ENCODE measurements at places on chromosomes 16 and 17.

DNA sequence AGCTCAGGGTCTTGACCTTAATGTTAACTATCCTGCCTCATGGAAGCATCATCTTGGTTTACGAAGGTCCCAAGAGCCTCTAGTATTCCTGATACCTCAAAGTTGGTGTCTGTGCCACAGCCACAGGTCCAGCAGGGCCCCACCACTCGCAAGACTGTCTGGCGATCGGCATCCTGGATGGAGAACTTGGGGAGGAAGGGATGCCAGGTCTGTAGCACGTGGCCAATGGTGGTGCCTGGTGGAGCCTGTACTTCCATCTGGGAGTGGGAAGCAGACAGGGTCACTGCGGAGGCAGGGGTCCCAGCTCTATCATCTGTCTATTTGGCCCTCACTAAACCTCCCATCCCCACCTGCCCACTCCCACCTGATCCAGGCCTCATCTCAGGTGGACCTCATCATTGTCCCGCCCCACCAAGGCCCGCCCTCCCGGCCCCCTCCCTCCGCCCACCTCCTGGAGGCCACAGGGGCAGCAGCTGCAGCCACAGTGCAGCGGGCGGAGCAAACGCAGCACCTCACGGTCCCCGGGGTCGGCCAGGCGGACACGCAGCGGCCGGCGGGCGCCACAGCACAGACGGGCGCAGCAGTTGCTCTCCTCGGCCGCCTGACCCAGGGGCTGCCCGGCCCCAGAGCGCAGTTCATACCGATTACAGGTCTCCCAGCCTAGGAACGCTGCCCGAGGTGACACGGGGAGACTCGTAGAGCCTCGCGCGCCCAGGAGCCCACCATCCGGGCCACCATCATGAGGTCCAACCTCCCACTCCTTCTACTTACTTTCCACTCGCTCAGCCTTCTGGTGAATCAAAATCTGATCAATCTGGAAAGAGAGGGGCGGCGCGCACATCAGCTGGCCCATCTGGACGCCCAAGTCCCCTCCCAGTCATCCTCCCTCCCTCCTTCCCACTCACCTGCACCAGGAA is 1.4 kb downstream of the PLSCR3 start:
- no peak for DNase-seq

DNA sequence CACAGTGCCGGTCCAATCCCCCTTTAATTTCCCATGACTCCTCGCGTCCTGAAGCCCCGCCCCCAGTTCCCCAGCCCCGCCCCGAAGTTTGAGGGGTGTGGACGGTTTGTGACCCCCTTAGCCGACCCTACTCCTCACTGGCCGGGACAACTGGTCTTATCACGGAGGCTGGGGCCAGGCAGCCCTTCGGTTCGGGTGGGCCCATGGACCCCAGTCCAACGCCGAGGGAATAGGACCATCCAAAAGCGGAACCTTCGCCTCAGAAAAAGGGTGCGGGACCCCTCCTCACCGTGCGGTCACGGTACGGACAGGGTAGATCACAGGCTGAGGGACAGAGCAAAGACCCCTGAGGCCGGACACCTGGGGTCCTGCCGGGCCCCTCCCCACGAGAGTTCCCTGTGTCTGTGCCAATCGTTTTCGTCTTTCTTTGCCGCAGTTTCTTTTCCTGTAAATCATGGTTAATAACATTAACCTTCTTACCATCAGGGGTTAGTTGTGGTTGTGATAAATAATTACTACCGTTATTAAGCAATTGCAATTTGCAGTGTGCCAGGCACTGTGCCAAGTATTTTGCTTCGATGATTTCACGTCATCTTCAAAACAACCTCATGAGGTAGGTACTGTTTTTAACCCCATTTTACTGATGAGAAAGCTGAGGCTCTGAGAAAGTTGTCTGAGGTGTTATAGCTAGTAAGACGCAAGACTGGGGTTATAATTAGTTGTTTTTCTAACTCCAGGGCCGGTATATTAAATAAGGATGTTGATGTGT is 543 bp downstream of the TMUB2 start:
- no peak for DNase-seq

DNA sequence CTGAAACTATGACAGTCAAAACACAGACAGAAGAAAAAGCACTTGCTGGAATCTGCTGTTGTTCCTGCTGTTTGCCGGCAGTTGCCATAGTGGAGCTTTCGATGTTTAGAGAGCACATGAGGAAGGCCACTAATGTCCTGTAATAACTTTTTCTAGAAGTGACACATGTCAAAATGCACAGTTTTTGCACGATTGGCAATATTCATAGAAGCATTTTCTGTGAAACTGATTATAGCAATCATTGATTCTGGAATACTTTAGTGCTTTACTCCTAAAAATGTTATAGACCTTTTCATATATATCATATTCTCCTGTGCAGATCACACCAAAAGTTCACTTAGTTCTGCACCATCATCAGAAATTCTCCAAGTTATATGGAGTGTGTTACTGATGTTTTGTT is 407.0 kb upstream of the SOX9 start:
- no peak for DNase-seq

GRCh38 chr17:7437950-7438614 is 1.2 kb upstream of the FGF11 start:
- no peak for DNase-seq

GRCh38 chr16:87958632-87959031 is 7.4 kb downstream of the BANP start:
- DNase-seq: no peak

GRCh38 chr17:27986805-27987684 is 55.4 kb upstream of the NLK start:
- DNase-seq: no peak

GRCh38 chr17:46720408-46720807 is 98.1 kb downstream of the WNT3 start:
- no peak for DNase-seq

DNA sequence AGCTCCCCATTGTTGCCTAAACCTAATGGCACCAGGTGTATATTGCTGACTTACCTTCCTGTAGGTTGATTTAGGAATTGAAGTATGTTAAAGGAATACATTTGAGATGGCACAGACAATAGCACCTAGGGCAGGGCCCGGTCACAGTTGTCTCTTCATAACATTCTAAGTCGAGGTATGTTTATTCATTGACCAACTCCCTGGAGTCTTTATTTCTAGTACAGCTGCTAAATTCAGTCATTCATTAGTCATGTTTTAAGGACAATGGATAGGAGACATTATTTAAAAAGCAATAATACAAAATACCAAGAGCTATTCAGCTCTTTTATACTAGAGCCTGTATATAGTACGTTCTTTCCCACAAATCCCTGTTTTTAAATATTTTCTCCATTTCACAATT is 369.5 kb upstream of the HSBP1 start:
- no peak for DNase-seq

- no peak for DNase-seq
These were observed 643.7 kb downstream of the MAF start for GRCh38 chr16:78956859-78957258.

- no peak for DNase-seq
These were observed 78.3 kb downstream of the CBLN1 start for GRCh38 chr16:49203361-49203760.

DNA sequence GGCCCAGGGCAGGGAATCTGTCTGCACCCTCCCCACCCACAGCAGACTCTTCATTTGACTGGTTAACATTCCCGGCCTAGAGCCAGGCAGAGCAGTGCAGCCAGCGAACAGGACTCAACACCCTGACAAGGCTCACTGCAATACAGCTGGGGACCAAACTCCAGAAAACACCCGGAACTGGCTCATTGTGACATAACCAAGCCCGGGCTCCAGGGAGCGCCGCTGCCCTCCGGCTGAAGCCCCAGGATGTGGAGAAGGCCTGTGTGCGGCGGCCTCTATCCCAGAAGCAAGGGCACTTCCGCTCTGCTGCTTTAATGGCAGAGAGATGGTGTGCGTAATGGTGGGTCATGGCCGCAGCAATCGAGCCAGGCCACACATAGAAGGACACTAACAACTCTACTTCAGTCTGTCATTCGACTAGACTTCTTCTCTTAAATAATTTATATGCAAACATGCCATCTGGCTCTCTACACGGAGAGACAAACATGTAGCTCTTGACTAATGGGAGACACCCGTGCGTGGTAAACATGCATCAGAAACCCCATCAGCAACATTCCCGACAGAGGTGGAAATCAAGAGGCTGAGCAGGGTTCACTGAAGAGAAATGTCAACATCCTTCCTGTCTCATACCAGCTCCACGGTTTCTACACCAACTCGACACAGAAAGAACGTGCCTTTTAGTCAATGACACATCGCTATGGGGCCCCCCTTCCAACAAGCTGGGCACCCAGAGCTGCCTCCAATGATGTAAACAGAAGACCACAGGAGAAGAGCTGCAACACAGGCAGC is 18.0 kb downstream of the KLHDC4 start:
- DNase-seq: no peak

- DNase-seq: no peak
These were observed 52.1 kb upstream of the FOXF1 start for GRCh38 chr16:86458149-86458777.

DNA sequence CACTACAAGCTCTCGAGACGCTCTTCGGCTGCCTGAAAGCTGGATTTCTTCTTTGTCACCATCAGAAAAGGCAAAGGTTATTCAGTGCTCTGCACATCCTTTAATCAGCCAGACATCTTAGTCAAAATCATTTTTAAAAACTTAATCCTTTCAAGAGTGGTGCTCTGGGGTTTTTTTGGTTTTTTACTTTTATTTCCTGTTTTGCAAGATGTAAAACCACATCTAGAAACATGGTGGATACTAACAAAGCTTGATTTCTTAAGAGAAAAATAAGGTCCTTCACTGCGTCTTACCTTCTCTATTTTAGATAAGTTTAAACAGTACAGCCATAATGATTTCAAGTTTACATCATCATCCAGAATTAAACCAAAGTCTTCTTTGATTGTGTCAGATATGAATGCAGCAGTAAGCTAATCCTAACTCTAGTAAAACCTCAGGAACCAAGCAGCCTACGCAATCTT is 6.3 kb downstream of the ANKRD11 start:
- DNase-seq: no peak

DNA sequence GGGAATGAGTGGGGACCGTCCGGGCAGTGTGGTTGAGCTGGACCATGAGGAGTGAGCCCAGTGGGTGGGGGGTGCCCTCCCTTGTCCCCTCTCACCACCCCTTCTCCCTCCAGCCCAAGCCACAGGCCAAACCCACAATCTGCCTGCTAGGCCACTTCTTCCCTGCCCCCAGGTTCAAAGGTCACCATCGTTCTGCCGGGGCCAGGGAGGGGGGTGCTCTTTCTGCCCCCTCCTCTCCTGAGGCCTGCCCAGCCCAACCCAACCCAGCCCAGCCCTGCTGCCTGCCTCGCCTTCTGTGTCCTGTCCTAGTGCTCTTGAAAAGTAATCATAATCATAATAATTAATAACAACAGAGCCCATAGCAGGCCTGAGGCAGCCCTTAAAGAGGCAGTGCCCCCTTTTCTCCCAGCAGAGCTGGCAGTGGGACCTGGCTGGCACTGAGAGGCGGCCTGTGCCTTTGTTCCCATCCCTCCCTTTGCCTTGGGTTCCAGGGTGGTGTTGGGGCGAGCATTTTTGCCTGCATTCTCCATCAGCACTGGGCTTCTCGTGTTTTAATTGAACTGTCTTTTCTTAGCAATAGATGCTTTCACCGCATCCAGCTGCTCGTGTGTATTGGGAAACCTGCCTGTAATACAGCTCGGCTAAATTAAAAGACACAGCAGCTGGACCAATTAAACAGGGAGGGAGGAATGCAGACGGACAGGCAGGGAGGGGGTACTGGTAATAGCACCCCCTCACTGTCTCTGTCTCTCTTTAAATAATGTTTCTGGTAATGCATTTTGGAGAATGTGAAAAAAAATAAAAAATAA is 46.8 kb downstream of the SREBF1 start:
- no peak for DNase-seq

DNA sequence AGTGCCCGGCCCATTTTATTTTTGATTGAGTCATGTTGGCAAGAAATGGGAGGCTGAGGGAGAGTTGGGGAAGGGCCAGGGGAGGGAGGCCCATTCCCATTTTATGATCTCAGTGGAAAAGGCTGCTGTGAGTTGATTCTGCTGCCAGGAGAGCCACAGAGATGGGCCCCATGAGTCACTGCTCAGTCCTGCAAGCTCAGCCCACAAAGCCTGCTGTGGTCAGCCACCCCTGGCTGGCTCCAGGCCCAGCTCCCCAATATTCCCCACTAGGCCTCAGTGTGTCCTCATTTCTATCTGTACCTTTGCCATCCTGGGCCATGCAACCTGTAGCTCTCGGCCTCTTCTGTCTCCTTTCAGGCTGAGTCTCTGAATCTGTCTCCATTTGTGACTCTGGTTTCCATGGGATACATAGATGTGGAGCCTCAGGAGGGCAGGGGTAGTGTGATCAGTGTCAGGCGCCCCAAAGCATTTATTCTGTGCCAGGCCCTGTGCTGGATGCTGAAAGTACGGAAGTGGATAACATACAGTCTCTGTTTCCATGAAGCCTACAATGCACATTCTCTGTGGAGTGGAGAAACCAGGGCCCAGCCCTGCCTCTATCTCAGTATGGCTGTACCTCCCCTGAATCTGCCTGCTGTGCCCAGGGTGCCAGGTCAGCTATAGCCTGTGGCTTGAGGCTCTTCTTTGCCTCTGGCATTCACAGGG is 1.9 kb upstream of the PLEKHG4 start:
- DNase-seq: no peak

GRCh38 chr16:66146798-66147197 is 219.7 kb upstream of the CDH5 start:
- no peak for DNase-seq

GRCh38 chr16:85386467-85387170 is 226.5 kb upstream of the GSE1 start:
- DNase-seq: no peak

DNA sequence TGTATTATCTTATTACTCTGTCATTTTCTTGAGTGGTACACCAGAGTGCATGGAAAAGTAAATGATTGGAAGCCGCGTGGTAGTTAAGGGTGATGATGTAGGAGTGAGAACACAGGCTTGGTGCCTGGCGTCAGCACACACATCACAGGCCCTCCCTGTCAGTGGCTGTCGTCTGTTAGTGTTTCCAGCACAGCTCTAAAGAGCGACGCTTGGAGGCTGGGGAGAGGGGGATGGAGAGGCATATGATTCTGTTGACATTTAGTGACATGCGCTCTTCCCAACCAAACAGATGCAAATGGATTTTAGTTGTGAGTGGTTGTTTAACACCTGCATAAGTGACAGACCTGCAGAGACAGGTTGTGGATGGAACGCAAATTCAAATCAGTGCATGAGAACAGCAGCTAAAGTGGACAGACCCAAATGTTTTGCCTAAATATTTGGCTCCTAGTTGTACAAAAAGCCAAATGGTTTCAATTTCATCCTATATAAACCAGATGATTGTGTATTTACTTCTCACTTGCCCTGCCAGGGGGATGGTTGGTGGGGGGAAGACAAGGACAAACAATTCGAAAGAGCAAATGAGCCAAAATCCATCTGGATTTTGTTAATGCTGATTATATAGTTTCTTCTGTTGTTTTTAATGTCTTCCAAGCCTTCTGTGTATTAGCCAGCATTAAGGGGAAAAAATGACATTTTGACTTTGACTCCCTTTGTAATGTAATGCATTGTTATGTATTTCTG is 222.3 kb downstream of the WWOX start:
- DNase-seq: no peak

GRCh38 chr17:3964203-3965117 is at the start of gene ATP2A3:
Gene ATP2A3, minus strand, starts transcription at chr17:3964437. Its CDS starts 146 bp downstream, at chr17:3964291.
- DNase-seq: no peak
